ENCODE measurements at places on chromosomes 11 and 22.

DNA sequence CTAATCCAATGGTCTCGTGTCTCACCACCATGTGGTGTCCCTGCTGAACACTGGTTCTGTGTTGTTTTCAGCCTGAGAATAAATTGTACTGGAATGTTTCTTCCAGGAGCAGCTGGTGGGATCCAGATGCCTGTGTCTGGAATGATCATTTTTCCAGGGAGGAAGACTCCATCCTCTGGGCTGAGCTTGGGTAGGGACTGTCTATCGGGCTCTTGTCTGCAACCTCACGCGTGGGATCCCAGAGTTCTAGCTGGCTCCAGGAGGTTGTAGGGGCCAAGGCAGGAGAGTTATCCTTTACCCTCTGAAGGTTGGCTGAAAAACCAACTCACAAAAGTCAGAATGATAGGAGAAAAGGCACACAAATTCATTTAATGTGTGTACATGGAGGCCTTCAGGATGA, 144.1 kb upstream of the B3GAT1 start:
- H3K36me3 ChIP-seq = no peaks in the 10 kb centered on the region
- H3K27me3 ChIP-seq = no peaks in the 10 kb centered on the region
- H3K4me3 ChIP-seq = no peak overlapping the region
- no peak overlapping the region for H3K27ac ChIP-seq

- H3K36me3 ChIP-seq = no peaks in the 10 kb centered on the region
- no peaks in the 10 kb centered on the region for H3K27me3 ChIP-seq
- DNase-seq = no peak
- no peak overlapping the region for H3K4me3 ChIP-seq
- H3K4me1 ChIP-seq = no peaks in the 10 kb centered on the region
- no peak overlapping the region for H3K27ac ChIP-seq
Observed at GRCh38 chr11:61201476-61201875, 1.8 kb upstream of the PGA3 start.

DNA sequence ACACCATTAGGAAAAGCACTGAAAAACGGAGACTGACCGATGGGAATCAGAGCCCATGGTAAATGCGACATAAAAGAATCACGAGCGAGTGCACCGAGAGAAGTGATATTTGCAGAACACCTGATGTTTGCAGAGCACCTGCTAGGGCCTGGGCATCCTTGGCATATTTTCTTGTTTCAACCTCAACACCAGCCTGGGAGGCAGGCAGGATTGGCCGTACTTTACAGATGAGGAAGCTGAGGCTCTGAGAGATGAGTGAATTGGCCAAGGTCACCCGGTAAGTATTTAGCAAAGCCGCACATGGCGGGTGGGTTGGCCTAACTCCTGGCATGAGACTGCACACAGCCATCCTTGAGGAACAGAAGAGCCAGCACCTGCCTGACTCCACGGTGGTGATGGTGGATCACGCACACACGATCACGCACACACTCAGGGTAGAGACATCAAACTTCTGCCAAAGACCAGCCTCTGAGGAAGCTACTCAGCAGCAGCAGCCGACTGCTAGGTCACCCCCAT, 21.6 kb upstream of the CHADL start:
- DNase-seq = no peak
- no peaks in the 10 kb centered on the region for H3K4me1 ChIP-seq
- no peak overlapping the region for H3K27ac ChIP-seq
- peaks cover 12% of the 10 kb centered on the region for H3K36me3 ChIP-seq
- no peaks in the 10 kb centered on the region for H3K27me3 ChIP-seq

GRCh38 chr22:39898997-39899396, 1.9 kb upstream of the GRAP2 start:
- no peaks in the 10 kb centered on the region for H3K4me1 ChIP-seq
- no peak overlapping the region for H3K27ac ChIP-seq
- no peaks in the 10 kb centered on the region for H3K27me3 ChIP-seq
- no peak for DNase-seq
- no peaks in the 10 kb centered on the region for H3K36me3 ChIP-seq

DNA sequence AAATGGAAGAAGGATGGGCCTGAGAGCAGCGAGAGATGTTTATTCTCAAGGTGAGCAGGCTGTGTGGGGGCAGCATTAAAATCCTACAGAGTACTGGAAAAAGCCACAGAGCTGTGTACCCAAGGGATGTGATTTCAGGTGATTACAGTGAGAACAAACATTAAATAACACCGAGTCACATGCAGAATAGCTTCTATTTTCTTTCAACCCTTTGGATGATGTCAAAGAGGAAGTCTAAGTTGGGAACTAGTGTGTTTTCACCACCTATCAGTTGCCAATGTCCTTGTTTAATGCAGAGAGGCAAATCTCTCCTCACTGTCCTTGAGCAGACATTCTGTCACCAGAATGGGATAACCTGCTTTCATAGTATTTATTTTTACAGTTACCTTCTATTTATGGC, 379.6 kb upstream of the NARS2 start:
- H3K27me3 ChIP-seq = no peaks in the 10 kb centered on the region
- no peaks in the 10 kb centered on the region for H3K36me3 ChIP-seq
- no peaks in the 10 kb centered on the region for H3K4me1 ChIP-seq
- no peak for DNase-seq

All from aorta (tissue), 5 donors.